NCI-H1417 treated with DMSO at 0.1 percent for 48 hours (cell line): ENCODE measurements at places on chromosomes 2 and 18.
A peak's percentile ranks its signal among the peaks of the same experiment; 100 is the strongest.

DNA sequence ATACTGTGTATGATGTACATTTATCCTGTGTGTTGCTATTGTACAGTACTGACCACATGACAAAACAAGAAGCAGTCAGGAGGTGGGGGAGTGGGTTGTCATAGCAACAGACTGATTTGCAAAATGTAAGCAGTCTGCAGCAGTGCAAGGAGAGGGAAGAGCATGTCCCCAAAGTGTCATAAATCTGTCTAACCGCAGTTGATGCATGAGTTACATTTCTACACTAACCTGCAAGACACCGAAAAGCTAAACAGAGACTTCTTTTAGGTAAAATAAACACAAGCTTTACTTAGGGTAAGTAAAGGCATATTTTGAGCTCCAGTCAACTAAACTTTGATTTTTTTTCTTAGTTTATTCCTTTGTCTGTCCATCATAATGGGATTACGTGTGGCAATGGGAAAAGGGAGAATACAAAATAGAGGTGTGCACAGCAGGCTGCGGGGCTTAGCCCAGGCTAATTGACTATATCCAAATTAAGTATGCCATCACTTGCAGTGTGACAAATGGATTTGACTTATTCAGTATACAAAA is 134.5 kb downstream of the MEIS1 start:
- DNase-seq = peak; percentile 68

- no peak for DNase-seq
Measured at GRCh38 chr18:75057169-75057960, 151.6 kb downstream of the PTGR3 start.

- no peak for DNase-seq
Measured at GRCh38 chr2:48016225-48017019, 110.1 kb upstream of the FBXO11 start.

GRCh38 chr18:33937270-33937816 is 287.4 kb downstream of the NOL4 start:
- no peak for DNase-seq

DNA sequence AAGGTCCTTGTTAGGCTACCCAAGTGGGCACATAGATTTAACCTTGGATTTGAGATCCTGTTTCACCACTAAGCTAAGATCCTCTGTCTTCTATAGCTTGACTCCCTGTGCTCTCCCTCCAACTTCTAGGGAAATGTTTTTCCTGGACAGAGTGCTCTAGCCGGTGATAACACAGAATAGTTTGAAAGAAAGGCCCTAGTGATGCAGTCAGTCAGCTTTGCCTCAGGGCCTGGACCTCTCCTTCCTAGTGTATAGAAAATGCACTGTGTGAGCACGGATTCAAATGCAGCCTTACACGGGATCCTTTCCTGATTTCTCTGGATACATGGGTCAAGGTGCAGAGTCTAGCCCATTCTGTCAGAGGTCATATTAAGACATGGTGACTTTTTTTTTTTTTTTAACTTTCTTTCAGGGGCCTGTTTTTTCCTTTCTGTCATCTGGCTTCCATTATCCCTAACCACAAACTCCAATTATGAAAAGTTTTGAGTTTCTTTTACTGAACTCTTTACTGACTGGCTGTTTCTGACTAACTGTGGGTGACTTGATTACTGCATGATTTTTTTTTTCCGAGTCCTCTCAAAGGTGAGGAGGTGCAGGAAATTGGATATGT is 122.6 kb downstream of the LRP1B start:
- no peak for DNase-seq

- no peak for DNase-seq
Measured at GRCh38 chr2:222907790-222908441, 47.1 kb downstream of the ACSL3 start.

DNA sequence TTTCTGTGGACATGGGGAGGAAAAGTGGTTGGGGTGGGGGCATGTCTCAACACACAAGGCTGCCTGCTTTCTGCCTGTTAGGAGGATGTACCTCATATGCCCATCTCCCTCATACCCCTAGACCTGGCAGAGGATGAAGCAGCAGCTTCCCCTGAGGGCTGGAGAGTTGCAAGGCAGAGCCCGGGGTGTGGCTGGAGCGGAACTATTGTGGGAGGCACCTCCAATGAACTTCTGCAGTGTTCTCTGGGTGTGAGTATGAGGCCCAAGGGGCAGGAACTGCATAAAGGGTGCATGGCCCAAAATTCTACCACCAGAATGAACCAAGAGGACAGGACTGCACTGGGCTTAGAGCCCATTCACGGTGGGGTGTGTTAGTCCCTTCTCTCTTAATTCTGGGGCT is 296.3 kb upstream of the SIX2 start:
- no peak for DNase-seq
